ENCODE measurements at places on chromosomes 11 and 22.

DNA sequence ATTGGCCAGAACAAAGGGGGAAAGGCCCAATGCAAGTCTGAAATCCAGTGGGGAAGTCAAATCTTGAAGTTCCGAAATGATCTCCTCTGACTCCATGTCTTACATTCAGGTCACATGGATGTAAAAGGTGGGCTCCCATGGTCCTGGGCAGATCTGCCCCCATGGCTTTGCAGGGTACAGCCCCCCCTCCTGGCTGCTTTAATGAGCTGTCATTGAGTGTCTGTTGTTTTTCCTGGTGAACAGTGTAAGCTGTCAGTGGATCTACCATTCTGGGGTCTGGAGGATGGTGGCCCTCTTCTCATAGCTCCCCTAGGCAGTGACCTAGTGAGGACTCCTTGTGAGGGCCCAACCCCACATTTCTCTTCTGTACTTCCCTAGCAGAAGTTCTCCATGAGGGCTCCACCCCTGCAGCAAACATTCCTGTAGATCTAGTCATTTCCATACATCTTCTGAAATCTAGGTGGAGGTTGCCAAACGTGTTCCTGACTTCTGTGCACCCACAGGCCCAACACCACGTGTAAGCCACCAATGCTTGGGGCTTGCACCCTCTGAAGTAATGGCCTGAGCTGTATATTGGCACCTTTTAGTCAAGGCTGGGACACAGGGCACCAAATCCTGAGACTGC lies 9.3 kb downstream of the CARD18 start:
- no peak for DNase-seq

DNA sequence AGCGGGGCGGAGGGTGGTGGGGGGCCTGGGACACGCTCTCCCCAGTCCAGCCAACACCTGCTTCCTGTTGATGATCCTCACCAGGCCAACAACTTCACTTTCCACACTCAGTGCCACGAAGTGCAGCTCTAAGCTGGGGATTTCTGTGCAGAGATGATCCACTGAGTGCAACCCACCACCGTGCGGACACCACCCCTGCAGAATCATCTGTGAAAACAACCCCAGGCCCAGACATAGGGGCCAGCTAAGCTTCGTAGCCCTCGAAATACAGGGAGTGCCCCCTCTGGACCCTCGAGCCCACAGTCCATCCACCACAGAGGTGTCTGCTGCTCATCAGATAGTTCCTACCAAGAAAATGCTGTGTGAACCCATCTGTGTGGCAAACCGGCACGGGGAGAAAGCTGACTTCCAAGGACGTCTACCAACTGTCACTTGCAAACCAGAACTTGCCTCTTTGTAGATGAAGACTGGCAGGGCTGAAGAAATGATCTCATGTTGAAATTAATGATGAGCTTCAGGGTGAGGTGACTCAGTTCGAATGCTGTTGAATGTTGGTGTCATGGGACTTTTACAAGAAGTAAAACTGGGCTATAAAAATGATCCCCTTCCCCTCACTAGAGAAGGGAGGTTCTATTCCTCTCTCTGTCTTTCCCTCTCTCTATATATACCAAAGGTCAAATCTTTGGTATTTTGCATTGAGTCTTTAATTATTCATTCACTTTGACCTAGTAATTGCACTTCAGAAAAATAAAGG lies 73.4 kb downstream of the MYEOV start:
- no peak for DNase-seq

DNA sequence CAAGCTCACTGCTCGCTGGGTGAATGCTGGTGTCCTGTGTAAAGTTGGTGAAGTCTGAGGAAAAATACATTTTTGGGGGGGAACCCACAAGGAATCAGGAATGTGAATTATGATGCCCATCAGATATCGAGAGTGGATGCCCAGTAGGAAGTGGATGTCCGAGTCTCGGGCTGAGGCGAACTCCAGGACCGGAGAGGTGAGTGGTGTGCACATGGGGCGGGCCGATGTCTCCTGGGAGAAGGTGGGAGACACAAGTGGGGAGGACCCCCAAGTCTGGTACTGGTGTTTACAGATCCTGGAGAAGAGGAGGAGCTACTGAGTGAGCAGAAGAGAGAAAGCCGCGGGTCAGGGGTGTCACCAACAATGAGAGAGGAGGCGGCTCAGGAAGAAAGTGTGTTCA lies 19.2 kb upstream of the APOBEC3A start:
- no peak for DNase-seq

- DNase-seq: no peak
Observed at GRCh38 chr22:26753125-26753862, 95.9 kb downstream of the MIAT start.

GRCh38 chr22:25363474-25363873 lies 144.0 kb downstream of the CRYBB2 start:
- DNase-seq: no peak

DNA sequence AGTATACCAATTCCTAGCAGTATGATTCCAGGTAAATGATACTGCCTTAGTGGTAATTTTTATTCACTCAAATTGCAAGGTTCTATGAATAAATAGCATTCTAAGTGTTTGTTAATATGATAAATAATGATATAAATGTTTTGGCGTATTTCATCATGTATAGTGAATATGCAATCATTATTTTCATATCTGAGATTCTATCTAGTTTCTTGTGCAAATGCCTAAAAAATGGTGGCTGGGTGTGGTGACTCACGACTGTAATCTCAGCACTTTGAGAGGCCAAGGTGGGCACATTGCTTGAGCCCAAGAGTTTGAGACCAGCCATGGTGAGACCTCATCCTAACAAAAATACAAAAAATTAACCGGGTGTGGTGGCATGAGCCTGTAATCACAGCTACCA lies 13.9 kb downstream of the HIPK3 start:
- DNase-seq: no peak

DNA sequence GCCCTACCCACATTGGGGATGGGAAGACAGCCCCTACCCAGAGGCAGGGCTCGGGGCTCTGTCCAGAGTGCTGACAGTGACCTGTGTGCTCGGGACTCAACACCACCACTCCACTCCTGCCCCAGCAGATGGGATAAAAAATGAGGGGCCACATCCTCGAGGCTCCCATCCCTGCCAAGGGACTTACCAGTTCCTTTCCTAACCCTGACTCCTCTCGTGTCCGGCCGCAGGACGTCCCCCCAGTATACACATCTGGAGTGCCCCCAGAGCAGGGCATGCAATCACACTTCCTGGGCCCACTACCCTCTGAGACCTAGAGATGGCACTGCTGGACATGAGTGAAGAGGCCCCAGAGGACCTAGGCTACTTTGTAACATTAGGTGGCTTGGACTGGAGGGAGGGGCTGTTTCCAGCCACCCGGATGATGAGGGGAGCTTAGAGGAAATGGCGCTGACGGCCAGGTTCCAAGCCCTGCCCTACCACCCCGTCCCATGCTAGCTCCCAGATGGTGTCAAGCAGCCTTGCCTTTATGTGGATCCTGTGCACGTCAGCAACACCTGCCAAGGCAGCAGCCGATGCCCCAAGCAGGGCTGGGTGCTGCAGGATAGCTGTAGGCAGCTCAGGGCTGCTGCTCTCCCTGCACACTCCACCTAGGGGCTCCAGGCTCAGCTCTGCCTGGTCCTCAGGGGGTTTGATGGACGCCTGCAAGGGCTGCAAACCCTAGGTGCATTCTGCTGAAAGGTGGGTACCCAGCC lies 86.6 kb downstream of the DGCR2 start:
- DNase-seq: no peak

- no peak for DNase-seq
Observed at GRCh38 chr22:20128902-20129746, 2.5 kb upstream of the ZDHHC8 start.

GRCh38 chr11:78325274-78325781 lies 92.3 kb downstream of the GAB2 start:
- no peak for DNase-seq

DNA sequence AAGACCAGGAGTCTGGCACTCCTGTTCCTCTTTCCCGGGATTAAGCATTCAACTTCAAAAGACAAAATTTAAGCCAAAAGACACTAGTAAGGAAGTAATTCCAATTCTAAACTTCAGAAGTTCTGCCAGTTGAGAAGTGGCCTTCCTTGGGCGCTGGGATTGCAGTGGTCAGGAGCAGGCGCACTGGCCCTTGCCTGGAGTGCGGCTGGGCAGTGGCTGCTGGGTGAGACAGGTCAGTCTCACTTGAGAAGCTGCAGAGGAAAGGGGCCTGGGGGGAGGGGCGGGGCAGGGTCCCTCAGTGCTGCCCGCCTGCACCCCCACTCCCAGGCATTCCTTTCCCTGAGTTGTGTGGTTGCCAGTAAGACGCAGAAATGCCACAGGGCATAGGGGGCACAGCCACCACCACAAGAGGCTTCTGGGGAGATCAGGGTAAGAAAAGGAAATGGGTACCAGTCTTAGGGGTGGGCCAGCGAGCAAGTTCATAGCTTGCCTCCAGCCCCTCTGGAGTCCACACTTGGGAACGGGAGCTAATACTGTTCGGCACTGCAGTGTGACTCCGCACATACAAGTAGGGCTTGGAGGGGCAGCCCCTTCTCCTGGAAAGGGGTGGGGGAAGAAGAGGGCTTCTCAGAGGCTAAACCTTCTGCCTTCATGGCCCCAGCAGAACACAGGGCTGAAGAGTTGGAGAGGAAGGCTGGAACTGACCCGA lies 5.5 kb downstream of the MRPL49 start:
- DNase-seq: no peak

DNA sequence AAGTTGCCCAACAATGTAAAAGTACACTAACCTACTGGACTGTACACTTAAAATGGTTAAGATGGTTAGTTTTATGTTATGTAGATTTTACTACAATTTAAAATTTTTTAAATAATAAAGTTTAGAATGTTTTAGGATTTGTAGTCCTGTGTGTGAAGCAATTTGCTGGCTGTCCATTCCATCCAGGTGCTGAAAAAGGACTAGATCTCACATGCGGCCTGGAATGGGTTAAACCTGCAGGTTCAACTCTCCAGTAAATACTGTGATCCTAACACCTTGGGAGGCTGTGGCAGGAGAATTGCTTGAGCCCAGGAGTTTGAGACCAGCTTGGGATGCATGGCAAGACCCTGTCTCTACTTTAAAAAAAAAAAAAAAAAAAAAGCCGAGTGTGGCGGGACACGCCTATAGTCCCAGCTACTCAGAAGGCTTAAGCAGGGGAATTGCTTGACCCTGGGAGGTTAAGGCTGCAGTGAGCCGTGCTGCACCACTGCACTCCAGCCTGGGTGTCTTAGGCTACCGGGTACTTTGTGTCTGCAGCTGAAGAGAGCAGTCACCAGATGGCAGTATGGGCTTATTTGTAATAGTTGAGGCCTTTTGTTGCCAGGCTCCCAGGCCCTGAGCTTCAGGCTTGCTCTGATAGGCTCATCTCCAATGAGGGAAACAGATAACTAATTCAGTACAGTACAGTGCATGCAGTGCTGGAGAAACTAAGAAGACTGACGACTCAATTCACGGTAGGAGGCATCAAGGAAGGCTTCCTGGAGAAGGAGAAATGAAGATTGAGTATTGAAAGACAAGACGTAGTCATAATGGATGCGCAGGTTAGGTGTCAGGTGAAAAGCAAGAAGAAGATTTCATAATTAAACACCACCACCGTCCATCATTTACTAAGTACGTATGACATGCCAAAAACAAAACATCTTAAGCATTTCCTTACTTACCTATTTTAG lies 64.7 kb upstream of the ASPHD2 start:
- DNase-seq: peak; percentile 51

DNA sequence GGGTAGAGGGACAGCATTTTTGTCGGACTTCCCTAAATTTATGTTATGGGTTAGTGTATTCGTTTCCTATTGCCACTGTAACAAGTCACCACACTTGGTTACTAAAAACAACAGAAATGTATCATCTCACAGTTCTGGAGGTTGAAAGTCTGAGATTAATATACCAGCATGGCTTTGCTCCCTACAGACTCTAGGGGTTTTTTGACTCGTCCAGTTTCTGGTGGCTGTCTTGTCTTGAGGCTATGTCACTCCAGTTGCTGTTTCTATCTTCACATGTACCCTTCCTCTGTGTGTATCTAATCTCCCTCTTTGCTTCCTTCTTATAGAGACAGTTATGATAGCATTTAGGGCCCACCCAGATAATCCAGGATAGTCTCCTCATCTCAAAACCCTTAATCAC lies 9.1 kb upstream of the CCDC179 start:
- DNase-seq: no peak

- no peak for DNase-seq
Observed at GRCh38 chr22:22909605-22910271, 22.1 kb downstream of the IGLL5 start.

DNA sequence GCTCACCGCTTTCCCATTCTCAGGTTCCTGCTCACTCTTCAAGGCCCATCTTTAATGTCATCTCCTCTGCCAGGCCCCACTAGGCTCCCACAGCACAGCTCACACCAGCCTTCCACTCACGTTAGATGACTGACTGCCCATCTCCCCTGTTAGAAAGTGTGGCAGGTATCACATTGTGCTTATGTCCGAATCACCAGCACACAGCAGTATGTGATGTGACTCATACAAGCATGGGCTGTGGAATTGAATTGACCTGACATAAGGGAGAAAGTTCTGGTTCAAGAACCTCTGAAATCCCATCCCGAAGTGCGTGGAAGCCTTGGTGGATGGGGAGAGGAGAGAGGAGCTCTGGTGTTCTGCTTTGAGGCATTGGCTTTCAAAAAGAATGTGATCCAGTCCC lies 6.5 kb downstream of the VSTM5 start:
- no peak for DNase-seq

GRCh38 chr11:76659672-76660532 lies 10.6 kb downstream of the LRRC32 start:
- DNase-seq: no peak

GRCh38 chr11:95229199-95229992 lies 1.6 kb downstream of the SESN3 start:
- DNase-seq: no peak

- no peak for DNase-seq
Observed at GRCh38 chr11:131662317-131662972, 292.0 kb downstream of the NTM start.

DNA sequence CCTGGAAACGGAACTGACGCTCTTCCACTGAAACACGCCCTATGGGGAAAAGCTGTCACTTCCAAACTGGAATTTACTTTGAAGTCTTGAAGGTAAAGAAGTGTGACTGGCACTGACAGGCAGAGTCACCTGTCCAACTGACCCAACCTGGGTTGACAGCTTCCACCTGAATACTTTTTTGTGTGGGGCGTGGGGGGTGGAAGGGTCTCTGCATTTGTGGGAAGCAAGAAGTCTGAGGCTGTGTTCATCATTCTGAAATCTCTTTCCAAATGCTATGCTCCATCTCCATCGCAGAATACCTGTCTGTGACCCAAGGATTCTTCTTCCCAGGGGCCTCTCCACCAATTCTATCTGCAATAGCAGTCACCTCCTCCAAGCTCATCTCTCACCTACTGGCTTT lies 7.8 kb downstream of the IFT27 start:
- DNase-seq: no peak

GRCh38 chr11:99065121-99065520 lies 44.4 kb downstream of the CNTN5 start:
- no peak for DNase-seq

GRCh38 chr22:29122041-29122440 lies 49.2 kb downstream of the KREMEN1 start:
- DNase-seq: no peak

GRCh38 chr11:117607449-117607848 lies 189.6 kb downstream of the DSCAML1 start:
- no peak for DNase-seq

DNA sequence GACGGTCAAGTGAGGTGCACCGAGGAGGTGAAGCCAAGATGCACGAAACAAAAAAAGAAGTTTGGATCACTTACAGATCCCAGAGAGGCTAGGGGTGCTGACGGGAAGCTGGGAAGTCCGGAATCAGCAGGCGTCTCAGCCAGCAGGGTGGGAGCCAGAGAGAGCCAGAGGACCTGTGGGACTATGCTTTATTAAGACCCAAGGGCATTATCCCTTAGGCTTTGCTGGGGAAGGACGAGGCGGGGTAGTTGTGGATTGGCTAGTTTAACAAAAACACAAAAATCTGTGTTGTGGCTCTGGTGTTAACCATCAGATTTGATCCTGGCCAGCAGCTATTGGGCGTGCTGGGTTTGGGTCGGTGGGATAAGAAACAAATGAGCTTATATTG lies 427.1 kb downstream of the DYNC2H1 start:
- no peak for DNase-seq

Data from non-pigmented ciliary epithelial cell (primary cell).